ENCODE measurements at places on chromosomes 1 and 21.

GRCh38 chr1:230306169-230306568, 120.0 kb downstream of the PGBD5 start:
- DNase-seq = no peak

DNA sequence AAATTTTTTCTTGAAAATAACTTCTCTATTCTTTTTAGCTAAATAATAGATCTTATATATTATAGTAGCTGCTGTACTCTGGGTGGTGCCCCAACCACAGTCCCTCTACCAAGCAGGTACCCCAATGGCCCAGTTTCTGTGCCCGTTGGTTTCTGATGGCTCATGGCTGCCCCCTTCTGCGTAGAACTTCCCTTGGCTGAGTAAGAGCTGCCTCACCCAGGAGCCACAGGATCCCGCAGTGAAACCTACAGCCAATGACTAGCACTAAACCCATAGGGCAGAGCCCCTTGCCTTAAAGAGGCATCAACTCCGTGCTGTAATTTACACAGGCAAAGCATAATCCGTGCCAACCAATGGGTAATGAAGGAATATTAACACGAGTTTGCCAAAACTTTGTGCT, 247.5 kb downstream of the USH2A start:
- DNase-seq = no peak

DNA sequence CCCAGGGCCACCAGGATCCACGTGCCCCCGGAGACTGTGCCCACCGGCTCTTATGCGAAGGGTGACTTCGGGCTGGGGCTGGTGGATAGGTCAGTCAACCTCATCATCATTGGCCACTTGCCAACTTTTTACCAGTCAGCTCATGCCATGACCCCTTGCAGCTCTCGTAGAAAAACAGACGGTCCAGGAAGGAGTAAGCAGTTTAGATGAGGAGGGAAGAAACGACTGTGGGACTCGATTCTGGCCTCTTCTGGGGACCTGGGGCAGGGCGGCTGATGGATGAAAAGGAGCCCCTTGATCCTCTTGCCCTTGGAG, 41.0 kb downstream of the UBASH3A start:
- no peak for DNase-seq

GRCh38 chr21:44783020-44783696, 18.5 kb downstream of the UBE2G2 start:
- no peak for DNase-seq

DNA sequence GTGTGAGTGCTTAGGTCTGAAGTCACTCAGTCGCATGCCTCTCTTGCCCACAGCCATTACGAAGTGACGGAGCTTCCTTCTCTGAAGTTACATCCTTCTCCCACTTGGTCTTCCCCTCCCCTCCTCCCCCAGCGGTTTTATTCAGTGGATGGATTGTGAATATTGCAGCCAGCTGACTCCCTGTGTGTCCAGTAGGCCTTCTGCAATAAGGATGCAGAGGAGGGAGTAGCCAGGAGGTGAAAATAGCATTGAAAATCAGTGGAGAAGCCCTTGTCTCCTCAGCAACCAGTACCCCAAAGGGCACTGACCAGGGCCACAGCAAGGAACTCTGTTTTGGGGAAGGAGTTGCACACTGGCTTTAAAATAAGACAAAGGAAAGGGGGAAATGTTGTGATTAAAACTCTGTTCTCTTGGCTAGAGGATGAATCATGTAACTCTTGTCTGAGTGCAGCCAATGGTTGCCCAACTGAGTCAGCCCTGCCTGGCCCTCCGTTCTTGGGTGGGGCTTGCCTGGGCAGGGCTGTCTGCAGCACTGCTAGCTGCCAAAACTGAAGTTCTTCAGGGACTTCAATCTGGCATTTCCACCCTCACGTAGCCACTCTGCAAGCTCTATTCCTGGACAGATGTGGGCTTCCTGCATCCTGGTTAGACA, 4.3 kb downstream of the S100A10 start:
- DNase-seq = peak; percentile 92

- DNase-seq = no peak
These were observed 448.5 kb downstream of the PRDM2 start for GRCh38 chr1:14148526-14148925.

DNA sequence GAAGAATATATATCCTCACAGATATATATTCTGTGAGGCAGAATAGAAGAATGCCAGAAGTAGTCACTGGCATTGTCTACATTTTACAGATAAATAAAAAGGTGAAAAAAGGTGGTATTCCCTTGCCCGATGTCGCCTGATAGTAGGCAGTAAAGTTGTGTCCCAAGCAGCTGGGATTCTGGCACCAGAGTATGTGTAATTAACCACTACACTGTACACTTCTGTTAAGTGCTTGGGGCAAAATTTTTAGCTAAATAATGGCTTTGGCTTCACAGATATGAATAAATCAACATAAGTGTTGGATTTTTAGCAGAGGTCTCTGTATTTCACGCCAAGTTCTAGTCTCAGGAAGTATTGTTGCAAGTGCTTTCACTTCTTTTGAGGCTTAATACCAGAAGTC, 13.3 kb upstream of the CASQ2 start:
- DNase-seq = no peak

GRCh38 chr1:198203434-198203833, 46.6 kb downstream of the NEK7 start:
- DNase-seq = peak; percentile 25

DNA sequence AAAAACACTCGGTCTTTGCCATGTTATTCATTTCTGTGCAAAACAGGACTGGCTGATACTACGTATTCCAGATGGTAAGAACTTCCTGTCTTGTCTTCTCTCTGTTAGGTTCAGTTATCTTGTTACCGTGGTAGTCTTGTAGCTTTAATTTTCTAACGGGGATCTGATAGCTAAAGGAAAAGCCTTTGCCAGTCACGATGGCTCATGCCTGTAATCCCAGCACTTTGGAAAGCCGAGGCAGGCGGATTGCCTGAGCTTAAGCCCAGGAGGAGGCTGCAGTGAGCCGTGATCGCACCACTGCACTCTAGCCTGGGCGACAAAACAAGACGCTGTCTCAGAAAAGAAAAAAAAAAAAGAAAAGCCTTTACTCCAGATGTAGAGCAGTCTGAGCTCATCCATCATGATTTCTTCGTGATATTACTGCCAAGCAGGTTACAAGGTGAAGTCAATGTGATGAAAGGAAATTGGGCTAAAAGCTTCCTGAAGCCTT, 11.1 kb upstream of the MSTO1 start:
- DNase-seq = peak; percentile 59

DNA sequence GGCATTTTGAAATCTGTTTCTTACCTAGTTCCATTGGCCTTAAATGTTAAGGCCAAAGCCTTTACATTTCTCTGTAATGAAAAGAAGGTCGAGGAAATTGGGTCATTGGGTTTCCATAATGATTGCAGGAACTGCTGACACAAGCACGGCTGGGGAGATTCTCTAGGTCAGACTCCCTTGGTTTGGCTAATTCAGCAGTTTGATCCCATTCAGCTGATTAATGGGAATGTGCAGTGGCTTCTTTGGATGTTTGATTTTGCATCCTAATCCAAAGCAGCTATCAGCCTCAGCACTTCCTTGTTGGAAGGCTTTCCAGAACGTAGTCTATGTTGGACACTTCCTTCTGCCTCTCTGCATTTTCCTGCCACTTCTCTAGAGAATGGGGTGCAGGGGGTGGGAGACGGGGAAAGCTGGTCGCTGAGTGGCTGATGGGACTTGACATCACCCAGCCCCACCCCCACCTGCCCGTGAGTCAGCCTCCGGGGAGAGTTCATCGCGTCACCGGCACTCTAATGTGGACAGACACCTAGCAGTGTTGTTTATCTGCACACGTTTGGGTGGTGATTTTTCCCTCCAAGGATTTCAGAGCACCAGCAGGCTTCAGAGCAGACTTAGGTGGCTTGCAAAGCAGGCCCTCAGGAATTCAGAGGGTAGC, 5.4 kb downstream of the PSEN2 start:
- peak; percentile 18 for DNase-seq

GRCh38 chr1:180757657-180758056, 125.8 kb downstream of the XPR1 start:
- DNase-seq = no peak

- DNase-seq = no peak
These were observed 76.1 kb downstream of the SIPA1L2 start for GRCh38 chr1:232553809-232554208.

- DNase-seq = no peak
These were observed 48.4 kb upstream of the NR5A2 start for GRCh38 chr1:199979071-199979470.

GRCh38 chr1:61141288-61142042, 59.1 kb downstream of the NFIA start:
- peak; percentile 77 for DNase-seq

DNA sequence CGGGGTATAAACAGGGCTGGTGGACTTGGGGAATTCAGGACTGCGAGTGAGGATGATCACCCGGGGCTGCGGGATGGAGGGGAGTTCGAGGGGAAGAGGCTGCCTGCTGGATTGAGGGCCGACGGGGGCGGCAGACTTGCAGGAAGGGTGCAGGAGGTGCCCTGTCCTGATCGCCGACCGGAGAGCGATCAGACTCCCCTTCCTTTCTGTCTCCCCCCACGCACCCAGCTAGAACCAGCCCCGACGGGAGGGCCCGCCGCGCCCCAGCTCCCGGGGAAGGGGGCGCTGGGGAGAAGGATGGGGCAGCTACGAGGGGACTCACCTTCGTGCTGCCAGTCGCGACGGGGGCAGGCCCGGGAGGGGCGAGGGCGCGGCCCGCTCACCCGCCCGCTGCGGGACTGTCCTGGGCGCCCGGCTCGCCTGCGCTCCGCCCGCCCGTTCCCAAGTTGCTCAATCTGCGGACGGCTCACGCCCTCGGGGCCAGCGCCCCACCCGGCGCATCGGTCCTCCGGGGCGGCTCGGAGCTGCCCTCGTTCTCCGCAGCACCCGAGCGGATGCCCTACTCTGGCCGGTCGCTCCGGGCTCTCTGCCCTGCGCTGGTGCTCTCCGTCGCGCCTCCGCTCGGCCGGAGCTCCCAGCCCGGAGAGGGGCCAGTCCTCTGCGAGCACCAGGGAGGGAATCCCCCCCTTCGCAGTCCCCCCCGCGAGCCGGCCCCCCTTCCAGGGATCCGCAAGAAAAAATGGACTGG, at the start of gene RSPO1:
RSPO1 (minus strand) TSS at position 649 of the 748 bp plus-strand sequence. CDS start 5,231 bp downstream, outside the sequence.
- DNase-seq = peak; percentile 40

- DNase-seq = no peak
These were observed 7.1 kb upstream of the S100A11 start for GRCh38 chr1:152043870-152044269.

GRCh38 chr1:57289781-57290180, 134.1 kb downstream of the DAB1 start:
- DNase-seq = no peak

DNA sequence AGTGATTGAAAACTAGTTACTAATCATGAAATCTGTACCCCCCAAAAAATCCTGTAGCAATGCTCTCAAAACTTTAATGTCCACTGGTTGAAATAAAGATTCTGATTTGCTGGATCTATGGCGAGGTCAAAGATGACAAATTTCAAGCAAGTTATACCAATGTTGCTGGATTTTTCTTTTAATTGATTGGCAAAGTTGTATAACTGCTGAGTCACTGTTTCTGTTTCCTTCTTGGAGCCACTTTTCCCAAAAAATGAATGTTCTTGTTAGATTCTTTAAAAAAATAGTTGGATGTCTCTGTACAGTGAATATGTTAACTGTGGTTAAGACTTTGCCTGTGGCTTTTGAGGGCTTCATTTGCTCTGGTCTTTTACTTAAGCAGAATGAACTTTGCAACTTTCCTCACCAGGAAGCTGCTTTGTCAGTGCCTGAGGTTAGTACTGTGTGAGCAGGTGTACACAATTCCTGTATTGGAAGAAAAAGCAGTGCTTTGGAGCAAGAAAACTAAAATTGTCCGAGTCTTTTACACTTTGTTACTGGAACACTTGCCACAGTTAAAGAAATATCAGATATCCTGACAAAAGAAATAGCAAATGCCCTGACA, 1211.9 kb downstream of the MRPL39 start:
- DNase-seq = no peak

DNA sequence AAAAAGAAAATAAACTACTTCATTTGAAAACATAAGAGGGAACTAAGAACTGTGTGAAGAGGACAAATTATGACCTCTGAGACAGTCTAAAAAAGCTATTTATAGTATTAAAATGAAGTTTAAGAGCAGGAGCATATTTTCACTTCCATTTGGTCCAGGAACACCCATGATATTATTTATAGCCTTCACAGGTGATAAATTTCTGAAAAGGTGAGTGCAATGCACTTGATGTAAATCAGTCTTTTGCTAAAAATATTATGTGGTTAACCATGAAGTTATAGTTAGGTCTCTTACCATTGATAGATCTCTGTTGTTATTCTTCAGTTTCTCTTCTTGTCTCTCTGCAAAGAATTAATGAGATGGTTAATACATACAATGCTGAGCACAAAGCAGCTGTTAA, 14.7 kb downstream of the TMCO1 start:
- no peak for DNase-seq

- DNase-seq = no peak
These were observed 64.8 kb downstream of the MARK1 start for GRCh38 chr1:220592714-220593113.

DNA sequence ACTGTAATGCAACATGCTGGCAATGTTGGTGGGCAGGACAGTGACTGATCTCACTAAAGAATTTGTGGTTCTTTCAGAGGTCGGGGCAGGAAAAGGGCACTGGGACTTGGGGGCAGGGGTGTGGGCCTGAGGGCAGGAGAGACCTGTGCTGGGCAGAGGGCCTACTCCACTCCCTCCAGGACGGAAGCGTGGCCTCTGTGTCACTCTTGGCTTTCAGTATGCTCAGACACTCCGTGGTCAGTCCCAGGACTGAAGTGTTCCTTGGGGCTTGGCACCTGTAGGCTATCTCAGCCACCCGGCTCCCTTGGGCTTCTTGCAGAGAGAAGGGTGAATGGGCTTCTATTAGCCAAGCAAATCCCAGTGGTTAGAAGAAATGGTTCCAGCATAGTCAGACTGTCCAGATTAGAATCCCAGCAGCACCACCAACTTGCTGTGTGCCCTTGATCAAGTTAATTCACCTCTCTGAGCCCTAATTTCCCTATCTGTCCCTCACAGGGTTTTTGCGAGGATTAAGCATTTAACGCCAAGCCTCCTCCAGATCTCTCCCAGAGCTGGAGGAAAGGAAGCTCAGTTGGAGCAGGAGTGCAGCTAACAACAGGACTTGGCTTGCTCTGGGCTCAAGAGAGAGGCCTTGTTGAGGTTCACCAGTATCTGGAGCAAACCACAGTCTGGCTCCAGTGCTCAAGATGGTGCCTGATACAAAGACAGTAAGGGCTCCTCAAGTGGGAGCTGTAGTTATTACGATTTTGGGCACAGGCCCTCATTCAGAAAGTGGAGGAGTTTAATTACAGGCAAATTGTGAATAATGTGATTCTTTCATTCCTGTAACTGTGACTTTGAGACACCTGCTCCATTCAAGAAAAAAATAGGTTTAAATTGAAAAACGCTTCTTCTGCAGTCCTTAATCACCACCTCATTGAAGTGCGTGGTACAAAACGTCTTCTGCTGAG, 57.7 kb upstream of the LRP8 start:
- no peak for DNase-seq

DNA sequence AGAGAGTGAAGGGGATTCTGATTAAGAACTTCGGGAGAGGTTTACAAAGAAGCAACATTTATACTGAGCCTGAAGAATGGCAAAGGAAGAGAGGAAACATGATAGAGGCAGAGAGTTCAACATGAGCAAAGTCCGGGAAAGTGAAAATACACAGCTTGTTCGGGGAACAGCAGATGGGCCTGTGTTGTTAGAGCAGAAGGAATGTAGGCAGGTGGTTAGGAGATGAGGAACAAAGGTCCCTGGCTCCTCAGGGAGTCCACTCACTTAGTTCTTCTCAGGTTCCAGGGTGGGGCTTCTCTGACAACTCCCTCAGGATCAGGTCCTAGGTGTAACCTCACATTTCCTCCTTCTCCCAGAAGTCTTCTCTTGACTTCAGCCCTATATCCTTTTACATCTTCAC, 5.1 kb upstream of the ZNF326 start:
- DNase-seq = no peak

- DNase-seq = no peak
These were observed 1526.1 kb downstream of the KCNT2 start for GRCh38 chr1:195082183-195082582.
